Subcutaneous preadipocyte (primary cell): ENCODE measurements at places on chromosomes 3 and 15. TPM values are rescaled to one million over a fixed set of nuclear protein-coding genes. Genes with fewer than 3 reads are reported as not detected.

Gene MESP1
- total RNA-seq: 0.20 TPM in 1 of 2 replicates, not detected in the other

Gene UACA
- total RNA-seq: 53.3 and 92.1 TPM in 2 replicates

Gene CFAP44
- 2.2 and 3.3 TPM in 2 replicates for total RNA-seq

Gene CHRNA7
- total RNA-seq: under 0.01 TPM in 2 replicates

Gene LRRIQ4
- not detected in 2 replicates for total RNA-seq

Gene CP
- 0.20 and 0.73 TPM in 2 replicates for total RNA-seq

Gene PPM1L
- 2.2 and 4.0 TPM in 2 replicates for total RNA-seq

Gene GADL1
- under 0.01 TPM in 1 of 2 replicates, not detected in the other for total RNA-seq

Gene CLRN1
- total RNA-seq: not detected in 2 replicates

Gene ZNF620
- 0.59 and 0.73 TPM in 2 replicates for total RNA-seq

Gene PLA2G4B
- total RNA-seq: 0.37 and 1.2 TPM in 2 replicates

Gene ATP8B4
- total RNA-seq: 1.4 and 2.6 TPM in 2 replicates

Gene ADCY5
- total RNA-seq: under 0.01 and 0.20 TPM in 2 replicates

Gene VIPR1
- total RNA-seq: not detected in 2 replicates
